ENCODE measurements at places on chromosomes 13 and 19.

- DNase-seq = no peak
Observed at GRCh38 chr13:28268800-28269223, 130.5 kb downstream of the PAN3 start.

- peak; percentile 74 for DNase-seq
Observed at GRCh38 chr19:7874076-7874896, at the start of gene PRR36. Gene PRR36, minus strand, starts transcription at chr19:7874390. Its CDS starts 701 bp downstream, at chr19:7873689.

GRCh38 chr19:38929929-38930775, at the start of gene SARS2:
Gene SARS2, minus strand, starts transcription at chr19:38930763. Its CDS starts 27 bp downstream, at chr19:38930736.
- DNase-seq = peak; percentile 95

GRCh38 chr13:70310396-70311119, 202.3 kb upstream of the KLHL1 start:
- no peak for DNase-seq

GRCh38 chr19:5838353-5839064, 993 bp downstream of the FUT6 start:
- DNase-seq = no peak

- DNase-seq = no peak
Observed at GRCh38 chr13:77853703-77854102, 64.9 kb downstream of the EDNRB start.

GRCh38 chr13:77349365-77349764, 22.5 kb upstream of the MYCBP2 start:
- no peak for DNase-seq

- DNase-seq = no peak
Observed at GRCh38 chr13:85557691-85558467, 241.3 kb downstream of the SLITRK6 start.

DNA sequence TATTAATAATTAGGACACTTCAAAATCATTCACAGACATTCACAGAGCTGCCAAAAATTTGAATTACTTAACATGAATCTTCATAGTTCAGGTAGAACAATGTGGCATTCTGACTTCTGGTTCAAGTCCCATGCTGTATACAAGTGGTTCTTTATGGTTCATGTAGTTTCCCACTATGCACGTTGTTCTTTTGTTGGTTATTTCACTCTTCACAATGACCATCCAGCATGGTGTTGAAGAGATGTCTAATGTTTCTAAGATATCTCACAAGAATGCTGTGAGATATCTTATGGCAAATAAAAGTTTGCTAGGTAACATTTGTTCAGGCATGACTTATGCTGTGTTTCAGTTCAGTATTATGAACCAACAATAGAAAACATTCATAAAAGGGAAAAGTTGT, 88.2 kb upstream of the SLITRK6 start:
- DNase-seq = no peak

- DNase-seq = no peak
Observed at GRCh38 chr13:40966298-40966697, 52.8 kb downstream of the ELF1 start.

- DNase-seq = no peak
Observed at GRCh38 chr13:24276306-24276705, 33.1 kb upstream of the C1QTNF9 start.

DNA sequence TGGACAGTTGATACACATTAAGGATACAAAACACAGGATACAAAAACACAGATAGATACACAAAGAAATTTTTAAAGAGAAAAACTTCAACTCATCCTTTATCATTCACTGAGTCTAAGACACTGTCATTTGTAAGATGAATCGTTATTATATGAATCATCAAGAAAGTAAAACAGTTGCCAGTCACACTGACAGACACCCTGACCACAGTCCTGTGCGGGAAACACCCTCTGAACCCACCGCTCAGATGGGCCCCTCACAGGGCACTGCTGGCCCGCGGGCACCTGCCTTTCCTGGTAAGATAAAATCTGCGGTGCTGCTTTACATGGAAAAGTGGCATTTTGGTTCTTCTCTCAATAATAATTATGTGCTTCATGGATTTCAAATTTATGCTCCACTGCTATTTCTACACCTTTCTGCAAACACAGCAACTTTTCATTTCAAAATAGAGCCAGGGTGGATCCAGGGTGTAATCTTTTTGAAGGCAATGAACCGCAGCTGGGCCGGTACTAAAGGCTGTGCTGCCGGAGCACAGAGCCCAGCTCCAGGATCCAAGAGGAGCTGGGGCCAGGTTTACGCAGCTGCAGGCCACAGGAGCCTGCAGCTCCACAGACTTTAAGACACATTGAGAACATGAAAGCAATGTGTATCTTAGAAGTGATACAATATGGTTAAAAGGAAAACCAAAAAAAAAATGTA, 76.8 kb downstream of the TUBGCP3 start:
- no peak for DNase-seq

GRCh38 chr19:35744430-35745327, 539 bp downstream of the U2AF1L4 start:
- DNase-seq = peak; percentile 95

Measured in Daoy (cell line).